T-helper 2 cell treated with Interferon-gamma antibody and Interleukin-4, amounts not matched to agents 5 μg/mL and 100 μg/mL, for 36 hours (primary cell): ENCODE measurements at places on chromosomes 7 and 10.

DNA sequence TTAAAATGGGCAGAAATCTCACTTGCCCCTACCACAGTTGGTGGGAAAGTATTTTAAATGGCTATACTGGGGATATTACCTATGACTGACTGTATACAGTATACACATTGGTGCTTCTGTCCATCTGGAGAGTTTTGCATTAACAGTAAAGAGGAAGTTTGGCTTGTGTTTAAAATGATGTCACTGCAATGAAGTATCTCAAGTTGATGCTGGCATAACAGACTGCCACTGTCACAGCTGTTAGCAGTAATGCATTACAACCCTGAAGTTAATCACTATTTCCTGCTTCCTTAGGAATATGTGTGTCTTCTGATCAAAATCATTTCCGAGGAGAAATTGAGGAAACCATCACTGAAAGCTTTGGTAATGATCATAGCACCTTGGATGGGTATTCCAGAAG lies 1.9 kb downstream of the DKK1 start:
- no peak for DNase-seq

DNA sequence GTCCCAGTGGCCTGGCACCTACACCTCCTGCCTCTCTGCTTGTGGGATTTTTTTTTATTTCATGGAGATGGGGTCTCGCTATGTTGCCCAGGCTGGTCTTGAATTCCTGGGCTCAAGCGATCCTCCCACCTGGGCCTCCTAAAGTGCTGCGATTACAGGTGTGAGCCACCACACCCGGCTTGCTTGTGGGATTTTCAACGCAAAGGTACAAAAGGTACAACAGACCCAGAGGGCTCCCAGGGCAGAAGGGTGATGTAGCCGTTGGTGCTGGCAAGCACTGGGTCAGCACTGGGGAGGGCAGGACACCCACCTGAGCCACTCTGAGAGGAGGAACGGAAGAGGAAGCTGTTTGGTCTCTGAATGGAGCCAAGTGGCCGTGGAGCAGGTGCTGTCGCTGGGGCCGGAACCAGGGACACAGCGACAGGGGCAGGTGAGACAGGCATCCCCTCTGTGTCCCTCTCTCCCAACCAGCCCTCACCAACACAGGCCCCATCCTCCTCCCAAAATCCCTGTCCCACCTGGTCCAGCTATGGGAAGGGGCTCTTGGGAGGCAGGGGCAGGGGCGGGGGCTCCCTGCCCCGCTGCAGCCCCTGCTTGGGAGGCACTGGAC lies 2.8 kb upstream of the SAP25 start:
- no peak for DNase-seq

- no peak for DNase-seq
These were observed 303.1 kb upstream of the NPSR1 start for GRCh38 chr7:34354899-34355298.

DNA sequence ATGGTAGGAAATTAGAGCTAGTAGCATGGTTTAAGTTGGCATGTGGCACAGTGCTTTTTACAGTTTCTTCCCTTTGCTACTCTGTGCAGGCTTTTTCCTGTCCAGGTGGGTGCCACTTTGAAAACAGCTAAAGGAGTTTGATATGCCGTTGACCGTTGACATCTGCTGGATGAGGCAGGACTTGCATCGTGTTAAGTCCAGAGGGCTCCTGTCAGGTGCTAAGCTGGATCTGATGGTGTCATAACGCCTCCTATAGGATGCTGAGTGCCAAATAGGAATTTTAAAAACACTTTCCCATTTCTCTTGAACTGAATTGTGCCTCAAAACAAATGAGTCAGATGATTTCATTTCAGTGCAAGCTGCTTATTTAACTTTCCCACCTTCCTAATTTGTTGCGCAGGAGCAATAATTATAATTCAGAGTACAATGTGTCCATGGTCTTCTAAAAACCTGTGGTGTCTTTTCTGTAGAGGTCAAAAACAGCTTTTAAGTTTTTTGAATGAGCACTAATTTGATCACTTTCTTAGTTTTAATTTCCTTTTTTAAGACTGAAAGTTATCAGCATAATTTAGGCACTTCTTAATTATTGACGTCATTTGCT lies 178.3 kb downstream of the CDCA7L start:
- DNase-seq = peak; percentile 11

DNA sequence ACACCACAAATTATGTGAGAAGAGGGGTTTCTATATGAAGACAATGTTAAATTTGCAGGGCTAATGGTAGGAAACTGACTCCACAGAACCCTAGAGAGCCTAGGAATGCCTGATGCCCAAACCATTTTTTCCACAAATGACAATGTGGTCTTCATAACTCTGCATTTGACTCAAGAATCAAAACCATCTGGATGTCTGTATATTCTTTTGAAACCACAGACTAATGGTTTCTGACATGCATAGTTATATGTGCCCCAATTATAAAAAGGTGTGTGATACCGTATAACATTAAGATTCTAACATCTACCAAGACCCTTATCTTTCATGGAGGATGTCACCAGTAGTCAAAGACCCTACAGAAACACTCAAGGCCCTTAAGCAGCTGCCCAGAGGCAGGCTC lies 20.3 kb downstream of the SEC61G start:
- no peak for DNase-seq

DNA sequence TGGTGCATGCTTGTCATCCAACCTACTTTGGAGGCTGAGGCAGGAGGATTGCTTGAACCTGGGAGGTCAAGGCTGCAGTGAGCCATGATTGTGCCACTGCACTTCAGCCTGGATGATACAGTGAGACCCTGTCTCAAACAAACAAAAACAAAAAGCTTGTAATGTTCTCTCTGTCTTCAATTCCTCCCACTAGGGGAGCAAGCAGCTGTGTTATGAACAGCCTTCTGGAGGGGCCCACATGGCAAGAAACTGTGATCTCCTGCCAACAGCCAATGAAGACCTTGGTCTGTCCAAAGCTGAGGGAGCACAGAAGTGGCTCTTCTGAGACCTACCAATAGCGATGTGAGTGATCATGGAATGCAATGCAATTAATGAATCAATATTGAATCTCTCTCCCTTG lies 229.2 kb downstream of the SEC23IP start:
- DNase-seq = no peak

DNA sequence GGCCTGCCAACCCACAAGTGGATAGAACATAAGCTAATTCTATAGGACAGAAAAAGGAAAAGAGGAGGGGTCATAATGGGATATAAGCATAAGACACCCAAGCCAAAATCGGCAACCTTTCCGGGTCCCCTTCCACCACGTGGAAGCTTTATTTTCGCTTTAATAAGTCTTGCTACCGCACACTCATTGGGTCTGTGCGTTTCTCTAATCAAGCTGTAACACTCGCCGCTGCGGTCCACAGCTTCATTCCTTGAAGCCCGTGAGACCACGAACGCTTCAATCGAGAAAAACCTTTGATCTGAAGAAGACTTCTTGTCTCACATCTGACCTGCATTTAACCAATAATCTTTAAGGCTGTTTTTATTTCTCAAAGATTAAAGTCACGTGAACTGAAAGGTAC lies 35.8 kb upstream of the HECW1 start:
- no peak for DNase-seq

- no peak for DNase-seq
These were observed 127.0 kb downstream of the VPS41 start for GRCh38 chr7:38781991-38782390.

DNA sequence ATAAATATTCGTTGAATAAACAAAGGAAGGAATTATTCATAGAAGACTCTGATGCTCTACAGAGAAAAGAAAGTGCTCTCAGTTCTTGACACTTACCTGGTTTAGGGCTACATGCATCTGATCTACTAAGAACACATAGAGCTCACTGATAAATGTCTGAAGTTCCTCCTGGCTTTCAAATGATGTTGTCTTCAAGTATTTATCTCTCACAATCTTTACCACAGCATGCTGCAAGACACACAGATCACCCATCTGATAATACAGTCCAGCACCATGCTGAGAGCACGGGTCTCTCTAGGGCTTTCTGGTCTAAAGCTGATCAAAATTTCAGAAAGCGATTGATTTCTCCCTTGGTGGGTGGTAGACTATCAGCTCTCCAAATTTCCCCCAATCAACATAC lies 44.5 kb upstream of the MRPS16 start:
- DNase-seq = peak; percentile 5

DNA sequence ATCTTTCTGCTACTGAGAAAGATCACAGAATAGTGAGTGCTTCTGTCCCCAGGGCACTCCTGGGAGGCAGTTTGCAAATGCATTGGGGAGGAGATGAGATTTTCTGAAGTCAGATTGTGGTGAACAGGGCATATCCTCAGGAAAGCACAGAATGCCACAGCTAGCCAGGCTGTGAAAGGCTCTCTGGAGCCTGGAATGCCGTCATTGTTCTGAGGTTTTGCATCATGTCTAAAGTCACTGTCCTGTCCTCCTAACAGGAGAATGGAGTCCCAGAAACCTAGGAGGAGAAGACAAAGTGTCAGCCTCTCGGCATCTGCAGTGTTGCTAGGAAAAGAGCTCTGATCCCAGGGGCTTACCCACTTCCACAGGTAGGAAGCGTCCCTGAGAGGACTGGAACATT lies 69.2 kb upstream of the IGFBP3 start:
- DNase-seq = no peak

DNA sequence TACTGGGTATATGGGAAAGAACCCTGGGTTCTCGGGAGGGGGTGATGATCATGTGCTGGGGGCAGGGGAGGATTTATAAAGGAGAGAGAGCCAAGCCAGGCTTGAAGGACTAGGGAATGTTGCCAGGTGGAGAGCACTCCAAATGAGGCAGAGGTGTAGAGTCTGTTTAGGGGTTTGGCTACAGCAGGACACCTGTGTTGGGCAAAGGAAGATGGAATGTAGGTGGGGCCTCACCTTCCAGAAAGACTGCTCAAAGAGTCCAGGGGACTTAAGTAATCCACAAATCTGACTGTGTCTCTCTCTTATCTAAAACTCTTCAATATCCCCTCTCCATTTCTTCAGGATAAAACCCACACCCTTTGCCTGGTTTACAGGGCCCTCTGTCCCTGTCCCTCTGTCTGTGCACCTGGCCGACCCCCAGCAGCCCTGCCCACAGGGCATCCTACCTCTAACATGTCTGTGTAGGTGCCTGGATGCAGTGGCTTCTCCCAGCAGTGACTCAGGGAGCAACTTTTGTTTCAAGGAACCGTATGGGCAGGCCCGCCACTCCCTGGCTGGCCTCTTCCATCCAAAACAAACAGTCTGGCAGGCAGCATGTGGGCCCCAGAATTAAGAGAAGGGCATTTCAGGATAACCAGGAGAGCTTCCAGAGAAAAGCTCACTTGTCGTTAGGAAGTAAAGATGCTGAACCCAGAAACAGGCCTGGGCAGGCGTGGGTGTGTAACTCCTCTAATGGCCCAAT lies 10.6 kb upstream of the PLEKHA1 start:
- no peak for DNase-seq

DNA sequence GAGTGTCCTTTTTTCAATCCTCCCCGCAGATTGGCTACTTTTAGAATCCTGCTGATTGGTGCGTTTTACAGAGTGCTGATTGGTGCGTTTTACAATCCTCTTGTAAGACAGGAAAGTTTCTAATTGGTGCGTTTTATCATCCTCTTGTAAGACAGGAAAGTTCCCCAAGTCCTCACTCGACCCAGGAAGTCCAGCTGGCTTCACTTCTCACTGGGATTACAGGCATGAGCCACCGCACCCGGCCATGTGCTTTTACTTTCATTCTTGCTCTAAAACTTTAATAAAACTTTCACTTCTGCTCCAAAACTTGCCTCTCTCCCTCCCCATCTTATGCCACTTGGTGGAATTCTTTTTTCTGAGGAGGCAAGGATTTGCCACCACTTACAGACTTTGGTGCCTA lies 17.0 kb upstream of the WAPL start:
- no peak for DNase-seq

- DNase-seq = no peak
These were observed 185.7 kb downstream of the TAX1BP1 start for GRCh38 chr7:27925573-27926201.
